ENCODE measurements at places on chromosomes 13 and 19.

DNA sequence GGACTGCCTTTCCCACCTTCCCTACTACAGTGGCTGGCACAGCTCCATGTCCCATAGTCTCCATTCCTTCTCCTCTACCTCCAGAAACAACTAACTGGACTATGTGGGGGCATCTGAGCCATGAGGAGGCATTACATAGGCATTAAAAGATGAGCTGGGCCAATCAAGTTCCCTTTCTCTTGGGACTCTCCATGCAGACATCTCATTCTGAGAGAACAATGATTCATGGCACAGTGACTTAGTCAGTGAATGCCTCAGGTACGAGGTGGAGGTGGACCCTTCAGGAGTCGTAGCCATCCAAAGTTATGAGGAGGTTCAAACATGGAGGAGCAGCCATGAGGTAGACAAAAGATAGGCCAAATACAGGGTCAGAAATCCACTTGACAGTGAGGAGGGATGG, 70.0 kb downstream of the GPC6 start:
- no peak for DNase-seq

- no peak for DNase-seq
These were observed 29.9 kb downstream of the DOCK9 start for GRCh38 chr13:98947925-98948324.

DNA sequence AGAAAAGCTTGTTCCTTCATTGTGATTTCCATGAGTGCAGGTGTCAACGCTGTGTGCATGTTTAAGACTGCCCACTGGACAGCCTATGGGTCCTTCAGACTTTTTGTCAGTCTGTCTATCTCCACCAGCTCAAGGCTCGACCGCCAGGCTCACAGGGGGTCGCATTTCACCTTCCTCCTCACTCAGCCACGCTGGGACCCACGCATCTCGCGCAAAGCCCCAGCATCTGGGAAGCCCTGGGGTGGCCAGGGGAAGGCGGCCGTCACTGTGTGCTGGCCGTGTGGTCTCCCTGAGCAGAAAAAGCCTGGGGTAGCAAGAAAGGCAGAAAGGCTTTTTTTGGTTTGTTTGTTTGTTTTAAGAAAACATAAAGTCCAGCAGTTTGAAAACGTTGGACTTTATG, 48.5 kb downstream of the KLF2 start:
- no peak for DNase-seq

- no peak for DNase-seq
These were observed 35.6 kb upstream of the ZNF599 start for GRCh38 chr19:34808566-34808965.

DNA sequence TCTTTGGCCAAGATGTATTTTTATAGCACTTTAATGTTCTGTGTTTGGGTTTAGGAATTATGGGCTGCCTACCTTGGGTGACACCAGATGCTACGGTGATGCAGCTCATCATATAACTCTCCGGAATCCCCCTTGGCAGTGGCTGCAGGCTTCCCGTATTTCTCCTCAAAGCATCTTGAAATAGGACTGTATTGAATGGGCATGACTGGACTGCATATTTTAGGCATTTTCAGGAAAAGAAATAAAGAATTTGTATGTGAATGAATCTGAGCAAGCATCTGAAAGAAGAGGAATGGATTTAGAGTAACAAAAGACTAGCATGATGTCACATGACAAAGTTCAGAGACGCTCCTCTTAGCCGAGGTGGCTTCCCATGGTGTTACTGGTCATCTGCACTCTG, 70.6 kb downstream of the DGKH start:
- DNase-seq: no peak

- DNase-seq: no peak
These were observed 159.5 kb downstream of the RBM26 start for GRCh38 chr13:79246578-79246949.

DNA sequence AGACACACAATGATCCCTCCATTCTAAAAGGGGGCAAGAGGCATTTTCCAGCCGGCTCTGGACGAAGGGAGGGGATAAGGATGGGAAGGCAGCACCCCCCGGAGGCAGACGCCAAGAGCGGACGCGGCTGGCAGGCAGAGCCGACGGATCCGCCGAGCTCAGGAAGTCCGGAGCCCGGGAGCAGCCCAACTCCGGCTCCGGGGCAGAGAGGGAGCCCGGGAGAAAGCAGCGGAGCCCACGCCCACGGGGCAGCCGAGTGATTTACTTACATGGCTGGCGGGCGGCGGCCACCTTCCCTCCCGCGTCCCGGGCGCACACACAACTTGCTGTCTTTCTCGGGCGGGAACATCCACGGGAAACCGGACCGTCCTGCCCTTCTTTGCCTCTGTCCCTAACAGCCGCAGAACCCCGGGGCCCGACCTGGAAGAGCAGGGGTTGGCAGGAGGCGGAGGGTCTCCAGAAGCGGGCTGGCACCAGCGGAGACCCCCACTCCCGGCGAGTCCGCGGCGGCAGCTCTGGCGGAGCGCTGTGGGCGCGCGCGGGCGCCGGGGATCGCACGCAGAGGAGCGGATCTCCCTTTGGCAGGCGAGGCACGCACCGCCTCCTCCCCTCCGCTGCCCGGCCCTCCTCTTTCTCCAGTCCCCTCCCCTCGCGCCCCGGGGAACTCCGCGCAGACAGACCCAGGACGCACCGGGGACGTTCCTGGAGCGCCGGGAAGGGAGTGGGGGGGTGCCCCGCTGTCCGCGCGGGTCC, at the start of gene LHFPL6:
Gene LHFPL6 (minus strand): TSS at position 580 of the 753 bp plus-strand sequence.
- DNase-seq: peak; percentile 61

DNA sequence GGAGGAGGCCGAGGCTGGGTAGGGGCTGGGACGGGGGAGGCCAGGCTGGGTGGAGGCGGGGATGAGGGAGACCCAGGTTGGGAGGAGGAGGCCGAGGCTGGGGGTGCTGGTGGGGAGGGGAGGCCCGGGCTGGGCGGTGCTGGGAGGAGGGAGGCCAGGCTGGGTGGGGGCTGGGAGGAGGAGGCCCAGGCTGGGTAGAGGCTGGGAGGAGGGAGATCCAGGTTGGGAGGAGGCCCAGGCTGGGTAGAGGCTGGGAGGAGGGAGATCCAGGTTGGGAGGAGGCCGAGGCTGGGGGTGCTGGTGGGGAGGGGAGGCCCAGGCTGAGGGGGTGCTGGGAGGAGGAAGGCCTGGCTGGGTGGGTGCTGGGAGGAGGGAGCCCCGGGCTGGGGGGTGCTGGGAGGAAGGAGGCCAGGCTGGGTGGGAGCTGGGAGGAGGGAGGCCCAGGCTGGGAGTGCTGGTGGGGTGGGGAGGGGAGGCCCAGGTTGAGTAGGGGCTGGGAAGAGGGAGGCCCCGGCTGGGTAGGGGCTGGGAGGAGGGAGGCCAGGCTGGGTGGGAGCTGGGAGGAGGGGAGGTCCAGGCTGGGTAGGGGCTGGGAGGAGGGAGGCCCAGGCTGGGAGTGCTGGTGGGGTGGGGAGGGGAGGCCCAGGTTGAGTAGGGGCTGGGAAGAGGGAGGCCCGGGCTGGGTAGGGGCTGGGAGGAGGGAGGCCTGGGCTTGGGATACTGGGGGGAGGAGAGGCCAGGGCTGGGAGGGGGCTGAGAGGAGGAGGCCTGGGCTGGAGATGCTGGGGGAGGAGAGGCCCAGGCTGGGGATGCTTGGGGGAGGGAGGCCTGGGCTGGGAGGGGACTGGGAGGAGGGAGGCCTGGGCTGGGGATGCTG, 10.7 kb downstream of the TPGS1 start:
- DNase-seq: no peak

DNA sequence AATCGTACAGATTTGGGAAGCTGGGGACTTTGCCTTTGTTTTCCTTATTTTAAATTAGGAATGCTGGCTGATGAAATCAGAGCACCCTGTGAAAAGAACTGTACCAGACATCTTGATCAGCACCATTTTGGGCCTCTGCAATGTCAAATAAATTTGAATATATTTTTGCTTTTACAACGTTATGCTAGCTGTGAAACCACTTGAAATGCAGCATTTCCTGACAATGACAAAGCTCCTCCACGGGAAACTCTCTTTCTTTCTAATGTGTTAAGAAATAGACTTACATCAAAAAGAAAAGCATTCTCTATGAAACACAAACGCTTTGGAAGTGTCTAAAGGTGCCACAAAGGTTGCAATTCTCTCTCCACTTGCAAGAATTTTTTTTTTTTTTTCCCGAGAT, 47.1 kb upstream of the MAP3K10 start:
- no peak for DNase-seq

GRCh38 chr13:113876346-113877148, 12.7 kb upstream of the GAS6 start:
- DNase-seq: no peak

DNA sequence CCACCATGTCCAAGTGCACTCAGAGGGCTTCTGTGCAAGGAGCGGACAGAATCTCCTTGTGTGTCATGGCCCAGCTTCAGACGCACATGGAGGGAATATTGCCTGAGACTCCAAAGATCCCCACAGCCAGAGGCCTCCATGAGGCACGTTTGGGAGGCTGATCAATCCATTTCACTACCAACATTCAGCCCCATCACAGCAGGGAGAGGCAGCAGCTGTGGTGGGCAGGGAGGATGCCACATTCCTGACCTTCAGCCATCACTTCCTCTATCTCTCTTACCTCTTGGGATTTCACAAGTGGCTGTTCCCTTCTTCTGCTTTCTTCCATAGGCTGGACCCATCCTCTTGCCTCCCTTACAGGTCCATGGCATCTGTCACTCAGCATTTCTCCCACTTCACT, 82.4 kb upstream of the MBNL2 start:
- no peak for DNase-seq

- no peak for DNase-seq
These were observed 4.3 kb upstream of the TMEM255B start for GRCh38 chr13:113754691-113755090.

DNA sequence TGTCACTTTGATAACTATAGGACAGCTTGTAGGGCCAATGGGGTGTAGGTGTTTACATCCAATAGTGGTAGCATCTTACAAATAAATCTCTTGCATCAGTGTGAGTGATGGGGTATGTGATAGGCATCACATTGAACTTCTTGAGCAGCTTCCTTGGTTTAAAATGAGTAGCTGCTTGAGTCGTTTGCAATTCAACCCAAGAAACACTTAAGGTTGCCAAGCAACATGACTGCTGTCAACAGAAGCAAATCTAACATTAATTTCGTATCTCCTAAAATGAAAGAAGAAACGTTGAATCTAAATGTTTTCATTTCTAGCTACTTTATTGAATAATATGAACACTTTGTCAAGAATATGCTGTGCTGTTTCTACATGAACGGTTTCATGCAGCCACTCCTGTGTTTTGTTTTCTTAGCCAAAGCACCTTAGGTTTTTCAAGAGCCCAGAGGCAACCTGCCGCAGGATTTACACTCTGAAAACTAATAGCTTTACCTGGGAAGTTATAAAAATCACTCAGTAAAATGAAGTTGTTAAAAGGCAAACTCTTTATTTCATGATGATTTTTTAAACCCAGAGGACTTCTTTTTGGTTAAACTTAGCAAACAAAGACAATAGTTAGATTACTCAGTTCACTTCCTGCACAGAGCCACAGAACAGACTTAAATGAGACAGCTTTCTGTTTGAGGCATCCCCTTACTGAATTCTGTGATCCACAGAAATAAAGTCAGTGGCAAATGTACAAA, 305.2 kb downstream of the MTUS2 start:
- no peak for DNase-seq

DNA sequence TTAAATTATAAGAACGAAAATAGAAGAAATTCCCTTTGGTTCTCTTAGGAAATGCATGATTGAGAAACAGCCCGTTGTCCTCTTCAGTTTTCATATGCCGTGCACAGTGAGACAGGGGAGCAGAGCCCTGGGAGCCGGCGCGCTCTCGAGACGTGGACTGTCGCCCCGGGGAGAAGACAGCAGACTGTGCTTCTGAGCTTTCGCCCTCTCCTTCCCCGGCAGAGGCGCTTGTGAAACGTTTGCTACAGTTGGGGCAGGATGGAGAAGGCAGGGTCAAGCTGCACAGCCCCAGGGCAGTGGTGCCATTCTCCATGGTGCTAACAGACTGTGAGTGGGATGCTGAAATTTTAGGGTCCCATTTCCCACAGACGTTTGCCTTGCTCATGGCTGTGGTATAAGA, 192.2 kb upstream of the KL start:
- DNase-seq: no peak

GRCh38 chr19:17942181-17942580, 9.4 kb downstream of the CCDC124 start:
- no peak for DNase-seq

- no peak for DNase-seq
These were observed 12.0 kb downstream of the COQ8B start for GRCh38 chr19:40704491-40705361.

GRCh38 chr19:42422901-42423461, 4.2 kb downstream of the LIPE start:
- no peak for DNase-seq

GRCh38 chr13:33287142-33287882, 1.8 kb upstream of the STARD13 start:
- DNase-seq: no peak

Measured in COLO829 (cell line).